ENCODE measurements at places on chromosomes 2 and 18. TPM values are rescaled to one million over a fixed set of nuclear protein-coding genes. Genes with fewer than 3 reads are reported as not detected.
A peak's percentile ranks its signal among the peaks of the same experiment; 100 is the strongest.

DNA sequence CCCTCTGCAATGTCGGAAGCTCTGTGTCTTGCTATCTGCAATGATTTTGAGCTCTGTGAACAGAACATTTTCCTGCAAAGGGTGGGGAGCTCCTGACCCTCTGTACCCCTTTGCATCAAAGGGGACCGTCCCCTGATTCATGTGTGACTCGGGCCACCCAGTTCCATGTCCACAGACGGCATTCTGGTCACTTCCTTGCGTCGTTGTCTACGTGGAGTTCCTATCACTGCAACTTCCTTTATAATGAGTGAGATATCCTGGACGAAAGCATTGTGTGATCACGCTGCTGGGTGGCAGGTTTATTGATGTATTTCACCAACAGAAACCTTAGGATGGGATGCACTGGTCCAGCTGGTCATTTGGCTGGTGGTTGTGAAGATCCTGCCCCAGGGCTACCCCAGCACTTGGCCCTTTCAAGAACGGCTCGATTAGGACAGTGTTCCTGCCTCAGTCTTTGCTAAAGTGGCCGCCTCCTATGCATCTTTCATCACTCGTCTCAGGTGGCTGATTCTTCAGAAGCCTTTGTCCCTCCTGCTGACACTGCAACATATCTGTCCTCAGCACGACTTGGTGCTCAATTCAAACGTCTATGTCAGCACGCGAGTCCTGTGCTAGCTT, 202.7 kb downstream of the ACKR3 start:
- DNase-seq: no peak

DNA sequence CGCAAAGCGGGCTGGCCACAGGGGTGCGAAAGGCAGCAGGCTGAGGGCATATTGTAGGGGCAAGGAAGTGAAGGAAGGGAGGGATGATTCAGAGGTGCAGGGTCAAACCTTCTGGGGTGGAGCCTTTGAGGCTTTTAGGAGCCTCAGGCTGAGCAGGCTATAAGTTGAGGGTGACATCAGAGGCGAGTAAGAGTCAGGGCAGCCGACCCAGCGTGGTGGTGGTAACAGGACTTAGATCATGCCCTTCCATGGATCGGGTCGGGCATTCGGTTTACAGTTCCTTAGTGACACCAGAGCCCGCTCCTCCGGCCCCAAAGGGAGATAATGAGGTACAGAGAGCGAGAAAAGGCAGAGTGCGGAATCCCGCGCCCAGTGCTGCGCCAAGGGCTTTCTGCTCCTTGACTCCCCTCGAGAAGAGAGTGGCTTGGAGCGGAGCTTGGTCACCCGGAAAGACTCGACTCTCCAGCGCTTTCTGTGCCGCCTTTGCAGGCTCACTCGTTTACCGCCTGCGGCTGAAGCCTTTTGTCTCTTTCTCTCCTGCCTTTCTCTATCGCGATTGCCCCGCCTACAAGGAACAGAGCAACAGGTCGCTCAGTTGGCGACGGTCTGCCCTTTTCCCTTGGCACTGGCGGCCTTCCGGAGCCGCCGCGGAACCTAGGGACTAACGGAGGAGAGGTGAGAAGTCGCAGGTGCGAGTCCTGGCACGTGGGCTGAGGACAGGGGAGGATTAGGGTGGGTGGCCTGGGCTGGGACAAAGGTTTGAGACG, 720 bp downstream of the LBX2 start:
- no peak for DNase-seq

Gene TBR1
- not detected for polyA plus RNA-seq

GRCh38 chr18:41734917-41735316, 220.1 kb upstream of the PIK3C3 start:
- DNase-seq: no peak

Gene PSMA8
- polyA plus RNA-seq: not detected

GRCh38 chr2:118374974-118375755, 286.9 kb downstream of the INSIG2 start:
- no peak for DNase-seq

DNA sequence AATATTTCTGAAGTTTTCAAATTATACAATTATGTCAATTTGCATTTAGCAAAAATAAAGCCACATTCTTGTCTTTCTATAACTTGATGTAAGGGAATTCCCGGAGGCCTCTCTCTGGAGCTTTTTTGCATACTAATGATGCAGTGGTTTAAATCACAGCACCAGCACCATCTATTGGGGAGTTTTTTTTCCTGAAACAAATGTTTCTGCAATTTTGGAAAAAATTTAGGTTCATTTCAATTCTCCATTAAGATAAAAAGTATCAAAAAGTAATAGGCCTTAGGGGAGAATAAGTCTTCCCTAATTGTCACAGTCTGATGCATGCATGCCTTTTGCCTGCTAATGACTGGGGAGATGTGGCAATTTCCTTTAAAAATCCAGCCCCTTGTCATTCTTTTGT, 13.5 kb downstream of the CBLN2 start:
- no peak for DNase-seq

- no peak for DNase-seq
Observed at GRCh38 chr2:56624181-56624580, 440.4 kb downstream of the CCDC85A start.

Gene GCA
- polyA plus RNA-seq: 12.0 TPM

GRCh38 chr2:41420219-41420618, 627.6 kb upstream of the PKDCC start:
- no peak for DNase-seq

DNA sequence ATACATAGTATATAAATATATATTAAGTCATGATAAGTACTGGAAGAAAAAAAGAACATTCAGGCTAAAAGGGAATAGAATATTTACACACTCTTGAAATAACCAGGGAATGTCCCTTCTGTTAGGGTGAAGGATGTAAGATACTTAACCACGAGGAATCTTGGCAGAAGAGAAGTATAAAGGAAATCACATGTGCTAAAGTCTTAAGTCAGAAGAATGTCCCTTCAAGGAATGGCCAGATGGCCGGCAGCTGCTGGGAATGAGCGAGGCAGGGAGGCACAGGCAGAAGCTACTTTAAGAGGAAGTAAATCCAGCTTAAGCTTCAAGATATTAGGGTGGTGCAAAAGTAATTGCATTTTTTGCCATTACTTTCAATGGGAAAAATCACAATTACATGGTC, 5.5 kb downstream of the CCDC102B start:
- peak; percentile 73 for DNase-seq

Gene RAMP1
- polyA plus RNA-seq: 54.1 TPM

Gene SESTD1
- polyA plus RNA-seq: 29.8 TPM

DNA sequence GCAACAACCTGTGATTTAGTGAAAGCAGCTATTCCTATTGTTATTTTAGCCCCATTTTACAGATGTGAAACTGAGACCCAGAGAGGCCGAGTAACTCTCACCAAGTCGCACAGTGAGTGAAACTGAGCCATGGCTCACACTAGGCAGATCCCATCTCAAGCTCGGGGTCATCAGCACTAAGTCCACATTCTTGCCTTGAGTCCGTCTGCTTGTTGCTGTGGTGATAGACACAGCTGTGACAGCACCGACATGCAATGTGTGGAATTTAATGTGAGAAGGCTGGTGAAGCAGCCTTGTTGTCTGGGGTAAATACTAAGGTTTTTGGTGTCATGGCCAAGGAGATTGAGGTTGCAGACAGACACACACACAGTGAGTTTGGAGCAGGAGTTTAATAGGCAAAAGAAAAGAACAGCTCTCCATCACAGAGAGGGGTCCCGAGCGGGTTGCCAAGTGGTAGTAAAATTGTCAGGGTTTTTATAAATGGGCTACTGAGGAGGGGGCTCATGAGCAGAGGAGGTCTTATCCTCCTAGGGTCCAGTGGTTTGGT, 40.2 kb upstream of the GMCL1 start:
- DNase-seq: no peak

Gene TDRD15
- not detected for polyA plus RNA-seq

Gene ATOH8
- polyA plus RNA-seq: 21.1 TPM

Gene PRSS56
- 3.4 TPM for polyA plus RNA-seq

DNA sequence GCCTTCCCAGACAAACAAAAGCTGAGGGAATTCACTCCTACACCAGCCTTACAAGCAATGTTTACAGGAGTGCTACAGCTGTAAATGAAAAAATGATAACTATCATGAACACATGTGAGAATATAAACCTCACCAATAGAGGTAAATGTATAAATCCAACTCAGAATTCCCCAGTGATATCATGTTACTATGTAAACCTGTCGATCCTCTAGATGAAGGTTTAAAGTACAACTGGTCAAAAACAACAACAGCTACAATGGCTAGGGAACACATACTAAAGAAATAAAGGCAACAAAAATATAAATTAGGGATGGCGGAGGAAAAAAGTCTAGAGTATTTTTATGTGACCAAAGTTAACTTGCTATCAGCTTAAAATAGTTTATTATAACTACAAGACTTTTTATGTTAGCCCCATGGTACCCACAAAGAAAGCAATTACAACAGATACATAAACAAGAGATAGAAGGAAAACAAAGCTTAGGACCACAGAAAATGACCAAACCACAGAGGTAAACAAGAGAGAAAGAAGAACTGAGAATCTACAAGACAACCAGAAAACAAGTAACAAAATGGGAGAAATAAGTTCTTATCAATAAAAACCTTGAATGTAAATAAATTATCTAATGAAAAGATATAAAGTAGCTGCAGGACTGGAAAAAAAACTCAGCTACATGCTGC, 8.3 kb downstream of the CERKL start:
- no peak for DNase-seq

DNA sequence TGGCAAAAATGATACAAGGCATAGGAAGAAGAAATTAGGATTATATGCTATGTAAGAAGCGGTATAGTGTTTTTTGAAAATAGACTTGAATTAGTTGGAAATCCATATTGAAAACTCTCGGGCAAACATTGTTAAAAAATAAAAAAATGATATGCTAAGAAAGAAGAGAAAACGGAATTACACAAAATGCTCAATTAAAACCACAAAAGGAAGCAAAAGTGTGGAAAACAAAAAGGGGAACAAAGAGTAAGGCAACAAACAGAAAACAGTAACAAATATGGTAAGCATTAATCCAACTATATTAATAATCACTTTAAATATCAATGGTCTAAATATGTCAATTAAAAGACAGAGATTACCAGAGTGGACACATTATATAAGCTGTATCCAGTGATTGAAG, 58.4 kb downstream of the TXNL1 start:
- no peak for DNase-seq

DNA sequence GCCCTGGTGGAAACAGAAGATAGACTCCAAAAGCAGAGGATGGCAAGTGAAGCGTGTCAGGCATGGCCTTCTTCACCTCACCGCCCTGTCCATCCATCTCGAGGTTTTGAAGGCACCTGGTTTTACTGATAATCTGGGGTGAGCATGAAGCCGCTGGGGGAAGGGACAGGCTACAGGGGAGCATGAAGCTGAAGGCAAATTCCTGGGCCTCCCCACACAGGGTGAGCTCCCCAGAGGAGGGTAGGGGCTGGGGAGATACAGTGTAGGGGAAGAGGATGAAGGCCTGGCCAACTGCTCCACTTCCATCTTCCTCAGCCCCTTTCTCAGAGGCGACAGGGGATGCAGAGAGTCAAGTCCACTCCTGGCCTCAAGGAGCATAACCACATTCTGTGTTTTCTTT, 228.3 kb upstream of the SMAD2 start:
- DNase-seq: no peak

Gene IL1RL2
- polyA plus RNA-seq: 0.18 TPM

DNA sequence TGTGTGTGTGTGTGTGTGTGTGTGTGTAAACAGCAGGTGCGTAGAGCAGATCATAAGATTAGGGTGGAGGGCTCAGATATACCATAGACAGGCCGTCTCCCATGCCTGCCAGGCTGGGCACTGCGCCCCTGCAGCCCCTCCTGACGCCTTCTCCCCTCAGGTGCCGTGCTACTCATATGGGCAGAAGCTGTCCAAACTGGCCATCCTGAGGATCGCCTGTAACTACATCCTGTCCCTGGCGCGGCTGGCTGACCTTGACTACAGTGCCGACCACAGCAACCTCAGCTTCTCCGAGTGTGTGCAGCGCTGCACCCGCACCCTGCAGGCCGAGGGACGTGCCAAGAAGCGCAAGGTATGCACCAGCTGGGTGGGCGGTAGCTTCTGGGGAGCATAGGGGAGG, 10.0 kb downstream of the ATOH8 start:
- no peak for DNase-seq

- DNase-seq: no peak
Observed at GRCh38 chr2:233544200-233544610, 22.4 kb downstream of the USP40 start.

Gene CFAP65
- not detected for polyA plus RNA-seq
